NCI-H2081 (cell line): ENCODE measurements at places on chromosomes 3 and 15.

- DNase-seq: no peak
Measured at GRCh38 chr3:136835813-136836510, 17.0 kb downstream of the SLC35G2 start.

GRCh38 chr3:126612479-126613205 is 42.3 kb downstream of the TXNRD3 start:
- DNase-seq: no peak

- DNase-seq: no peak
Measured at GRCh38 chr15:34147371-34148140, 45.7 kb downstream of the PGBD4 start.

DNA sequence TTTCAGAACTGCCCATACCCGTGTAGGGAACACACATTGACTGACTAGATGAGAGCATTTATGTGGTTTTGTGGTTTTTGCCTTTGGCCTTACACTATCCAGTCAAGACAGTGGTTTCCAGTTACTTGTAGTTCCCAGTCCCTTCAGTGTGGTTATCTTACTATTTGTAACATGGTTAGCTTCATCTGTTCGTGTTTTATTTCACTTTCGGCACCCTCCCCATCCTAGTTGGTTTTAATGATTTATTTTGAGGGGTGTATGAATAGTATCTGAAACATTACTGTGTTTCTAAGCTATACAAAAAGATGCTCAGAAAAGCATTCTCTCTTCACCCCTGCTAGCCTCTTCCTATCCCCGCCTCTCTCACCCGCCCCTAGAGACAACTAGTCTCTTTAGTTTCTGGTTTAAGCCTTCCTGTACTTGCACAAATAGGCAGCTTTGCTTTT is 14.1 kb downstream of the LYSMD4 start:
- no peak for DNase-seq

GRCh38 chr15:51931638-51932037 is 39.9 kb downstream of the LEO1 start:
- no peak for DNase-seq

DNA sequence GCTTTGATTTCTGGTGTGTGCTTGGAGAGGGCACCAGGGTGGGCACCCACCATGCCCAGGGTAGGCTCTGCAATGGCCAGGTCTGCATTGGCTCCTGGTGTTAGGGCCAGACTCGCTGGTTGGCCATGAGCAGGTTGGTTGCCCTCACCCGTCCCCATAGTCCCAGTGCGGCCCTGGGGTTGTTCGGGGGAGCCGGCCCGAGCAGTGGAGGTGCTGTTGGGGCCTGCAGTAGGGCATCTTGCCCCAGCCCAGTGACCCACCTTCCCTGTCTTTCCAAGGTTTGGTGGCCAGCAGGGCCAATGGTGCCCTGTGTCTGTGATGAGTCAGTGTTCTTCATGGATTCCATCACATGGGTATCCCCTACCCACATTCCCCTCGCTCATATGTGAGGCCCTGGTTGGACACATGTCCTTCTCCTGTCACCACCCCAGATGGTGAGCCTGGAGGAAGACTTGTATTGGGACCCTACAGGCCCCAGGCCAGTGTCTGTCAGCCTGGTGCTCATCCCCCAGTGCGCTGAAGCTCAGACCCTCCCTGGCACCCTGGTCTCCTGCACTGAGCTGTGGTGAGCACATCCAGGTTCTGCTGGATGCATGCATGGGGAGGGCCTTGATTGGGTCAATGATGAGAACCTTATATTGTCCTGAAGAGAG is 190.1 kb downstream of the UBE3A start:
- no peak for DNase-seq

DNA sequence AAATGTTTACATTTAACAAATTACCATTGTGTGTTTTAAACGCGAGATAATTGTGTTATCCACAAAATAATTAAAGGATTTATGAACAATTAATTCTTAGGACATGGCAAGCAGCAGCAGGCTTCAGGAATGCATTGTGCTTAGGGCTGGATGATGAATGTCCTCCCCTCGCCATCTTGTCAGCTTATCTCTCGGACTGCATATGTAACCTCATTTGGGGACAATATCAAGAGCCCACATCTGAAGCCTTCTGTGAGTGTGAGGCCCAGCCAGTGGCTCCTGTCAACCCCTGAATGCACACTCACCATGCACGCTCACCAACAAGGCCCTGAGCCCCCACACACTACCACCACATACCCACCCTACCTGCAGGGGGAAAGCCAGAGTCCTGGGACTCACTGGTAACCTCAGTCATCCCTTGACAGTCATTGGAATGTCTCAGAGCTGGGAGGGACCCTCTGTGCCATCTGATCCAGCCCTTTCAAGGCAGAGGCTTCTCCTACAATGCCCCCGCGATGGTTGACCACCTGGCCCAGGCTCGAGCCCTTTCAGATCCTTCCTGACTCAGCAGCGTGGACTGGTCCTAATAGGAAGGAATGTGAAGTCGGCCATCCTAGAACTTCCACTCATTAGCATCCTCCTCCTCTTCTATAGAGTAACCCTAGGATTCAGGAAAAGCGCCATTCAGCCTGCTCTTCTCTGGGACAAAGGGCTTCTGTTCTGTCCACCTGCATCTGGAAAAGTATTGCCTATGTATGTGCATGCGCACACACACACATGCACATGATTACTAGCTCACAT is 38.2 kb downstream of the MRPL46 start:
- no peak for DNase-seq

DNA sequence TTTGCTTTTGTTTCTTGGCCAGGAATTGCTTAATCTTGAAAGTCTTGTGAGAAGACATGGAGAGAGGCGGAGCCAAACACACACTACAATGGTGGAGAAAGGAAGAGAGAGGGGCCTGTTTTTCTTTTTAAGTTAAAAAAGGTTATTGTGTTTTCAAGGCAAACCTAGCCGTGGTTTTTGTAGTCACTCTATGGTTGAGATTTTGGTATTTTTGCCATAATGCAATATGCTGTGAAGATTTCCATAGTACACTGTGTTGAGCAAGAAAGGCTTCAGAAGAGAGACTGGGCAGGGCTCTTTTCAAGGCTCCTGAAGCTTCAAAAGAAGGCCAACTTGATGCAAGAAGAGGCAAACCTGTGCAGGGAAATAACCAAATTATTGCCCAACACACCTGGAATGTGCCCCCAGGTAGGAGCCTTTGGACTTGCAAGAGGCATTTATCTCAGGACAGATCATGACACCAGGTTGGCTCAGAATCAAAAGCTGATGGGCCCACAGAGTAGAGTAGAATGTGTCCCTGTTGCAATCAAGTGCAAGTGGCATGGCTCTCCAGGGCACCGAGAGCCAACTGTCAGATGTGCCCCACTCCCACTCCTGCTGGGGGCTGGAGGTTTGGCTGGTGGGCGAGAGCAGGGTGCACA is 22.1 kb downstream of the AMOTL2 start:
- no peak for DNase-seq

DNA sequence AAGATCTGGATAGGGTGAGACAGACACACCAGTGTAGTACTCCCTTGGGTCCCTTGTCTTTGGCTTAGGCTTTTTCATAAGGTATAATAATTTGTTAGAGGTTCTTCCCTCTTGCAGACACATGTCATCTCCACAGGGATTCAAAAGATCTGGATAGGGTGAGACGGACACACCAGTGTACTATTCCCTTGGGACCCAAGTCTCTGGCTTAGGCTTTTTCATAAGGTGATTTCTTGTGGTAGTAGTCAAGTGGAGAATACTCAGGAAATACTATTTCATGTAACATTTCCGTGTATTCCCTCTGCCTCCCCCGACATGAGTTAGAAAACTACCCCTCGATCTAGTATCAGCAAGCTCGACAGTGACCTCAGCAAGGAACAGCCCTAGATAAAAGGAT is 954 bp upstream of the MAPKBP1 start:
- no peak for DNase-seq

- DNase-seq: no peak
Measured at GRCh38 chr15:48800811-48801455, 9.9 kb downstream of the CEP152 start.

DNA sequence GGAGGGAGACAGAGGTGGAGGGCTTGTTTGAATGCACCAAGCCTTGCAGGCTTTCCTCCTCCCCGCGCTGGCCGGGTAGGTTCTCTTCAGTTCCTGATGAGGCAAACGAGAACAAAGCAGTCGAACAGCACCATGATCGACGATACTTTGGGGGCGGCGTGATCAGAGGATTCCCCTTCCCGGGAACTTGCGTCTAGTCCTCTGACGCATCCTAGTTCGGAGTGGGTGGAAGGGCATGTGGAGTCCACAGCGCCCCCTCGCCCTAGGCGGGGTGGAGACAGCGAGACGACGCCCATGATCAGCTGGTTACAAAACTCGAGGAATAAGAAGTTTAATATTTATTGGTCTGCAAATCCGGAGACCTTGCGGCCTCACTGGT is 452 bp upstream of the SV2B start:
- peak; percentile 59 for DNase-seq

GRCh38 chr3:12948371-12948770 is 107.0 kb upstream of the RPL32 start:
- DNase-seq: no peak

- DNase-seq: no peak
Measured at GRCh38 chr15:52786436-52787122, 3.6 kb downstream of the ONECUT1 start.

DNA sequence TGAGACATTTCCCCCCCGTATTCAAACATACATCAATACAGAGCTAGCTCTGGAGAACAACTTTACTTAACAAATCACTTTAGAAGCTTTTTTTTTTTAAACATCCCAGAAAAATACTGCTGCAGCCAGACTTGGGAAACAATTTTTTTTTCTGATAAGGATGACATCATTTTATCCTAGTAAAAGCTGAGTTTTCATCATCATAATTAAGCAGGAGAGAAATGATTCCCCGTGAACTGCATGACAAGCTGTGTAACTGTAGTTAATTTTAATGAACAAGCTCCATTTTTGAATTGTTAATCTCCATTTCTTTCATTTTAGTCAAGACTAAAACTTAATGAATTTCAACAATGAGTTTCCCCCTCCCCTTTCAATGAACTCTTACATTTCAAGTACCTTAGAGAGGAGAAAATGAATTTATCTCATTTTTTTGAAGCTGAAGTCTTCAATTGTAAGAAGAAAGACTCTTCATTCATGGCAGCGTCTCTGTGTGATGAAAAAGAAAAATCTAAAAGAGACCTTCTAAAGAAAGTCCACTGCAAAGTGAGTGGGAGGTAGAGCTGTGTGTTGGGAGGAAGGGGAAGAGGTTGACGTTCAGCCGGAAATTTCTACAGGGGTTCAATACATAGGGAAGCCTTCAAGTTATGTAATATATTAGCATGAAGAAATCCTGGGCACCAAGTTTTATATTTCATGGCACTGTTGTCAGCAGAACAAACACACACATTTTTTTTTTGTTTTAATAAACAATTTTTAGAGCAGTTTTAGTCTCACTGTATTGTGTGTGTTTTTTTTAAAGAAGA is 31.7 kb downstream of the HES1 start:
- no peak for DNase-seq

- DNase-seq: no peak
Measured at GRCh38 chr15:79977431-79978054, 6.5 kb upstream of the BCL2A1 start.

DNA sequence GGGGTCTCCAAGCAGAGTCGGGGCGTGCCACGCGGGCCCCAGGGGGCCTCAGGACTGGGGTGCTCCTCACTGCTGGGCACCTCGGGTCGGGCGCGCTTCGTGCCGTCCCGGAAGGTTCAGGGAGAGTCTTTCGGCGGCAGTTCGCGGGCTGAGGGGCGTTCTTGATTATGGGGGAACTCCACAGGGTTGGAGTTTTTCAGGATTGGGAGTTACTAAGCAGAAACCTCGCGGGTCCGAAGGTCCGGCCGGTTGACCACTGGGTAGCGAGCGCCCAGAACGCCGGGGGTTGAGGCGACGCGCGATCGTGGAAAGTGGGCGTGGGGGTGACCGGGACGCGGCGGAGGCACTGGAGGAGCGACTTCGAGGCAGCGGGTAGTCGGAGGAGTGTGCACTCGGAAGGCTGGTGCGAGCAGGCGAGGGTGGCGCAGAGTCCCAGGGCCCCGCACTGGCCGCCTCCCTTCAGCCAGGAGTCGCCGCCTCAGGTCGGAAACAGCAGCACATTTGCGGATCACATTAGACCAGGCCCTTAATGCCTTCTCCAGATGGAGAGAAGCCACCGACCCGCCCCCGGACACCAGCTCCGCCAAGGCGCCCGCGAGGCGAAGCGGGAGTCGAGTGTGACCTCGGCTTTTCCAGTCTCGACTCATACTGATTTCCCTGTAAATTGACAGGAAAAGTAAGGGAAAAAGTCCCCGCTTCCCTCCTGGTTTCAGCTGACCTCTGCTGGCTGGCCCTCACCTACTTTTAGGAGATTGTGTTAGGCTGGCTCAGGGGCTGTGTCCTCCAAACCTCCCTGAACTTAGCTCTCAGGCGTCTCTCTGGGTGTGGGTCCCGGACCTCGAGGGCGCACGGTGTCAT is 685 bp downstream of the ADAMTSL3 start:
- no peak for DNase-seq

DNA sequence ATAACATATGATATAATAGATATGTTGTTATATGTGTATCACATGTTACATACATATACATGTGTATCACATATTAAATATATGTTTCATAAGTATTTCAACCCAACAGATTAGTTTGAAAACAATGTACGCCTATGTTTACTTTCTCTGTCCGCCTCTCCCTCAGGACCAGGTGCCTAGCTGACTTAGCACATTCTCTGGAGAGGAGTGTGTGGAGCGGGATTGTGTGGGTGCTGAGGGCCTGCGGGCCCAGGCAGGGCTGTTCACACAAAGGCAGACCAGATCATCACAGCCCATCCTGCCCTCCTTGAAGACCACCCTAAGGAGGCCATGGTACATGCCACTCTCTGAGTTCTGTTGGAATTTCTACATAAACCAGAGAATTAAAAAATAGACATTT is 81.0 kb downstream of the PLXNA1 start:
- no peak for DNase-seq

- no peak for DNase-seq
Measured at GRCh38 chr3:172362583-172362982, 85.7 kb downstream of the GHSR start.

- no peak for DNase-seq
Measured at GRCh38 chr3:138809500-138810256, 25.1 kb downstream of the PIK3CB start.

- no peak for DNase-seq
Measured at GRCh38 chr3:56365905-56366640, 102.2 kb downstream of the ERC2 start.

- no peak for DNase-seq
Measured at GRCh38 chr3:146967783-146968182, 362.6 kb upstream of the PLSCR5 start.
